ENCODE measurements at places on chromosomes 16 and 17. TPM values are rescaled to one million over a fixed set of nuclear protein-coding genes. Genes with fewer than 3 reads are reported as not detected.

DNA sequence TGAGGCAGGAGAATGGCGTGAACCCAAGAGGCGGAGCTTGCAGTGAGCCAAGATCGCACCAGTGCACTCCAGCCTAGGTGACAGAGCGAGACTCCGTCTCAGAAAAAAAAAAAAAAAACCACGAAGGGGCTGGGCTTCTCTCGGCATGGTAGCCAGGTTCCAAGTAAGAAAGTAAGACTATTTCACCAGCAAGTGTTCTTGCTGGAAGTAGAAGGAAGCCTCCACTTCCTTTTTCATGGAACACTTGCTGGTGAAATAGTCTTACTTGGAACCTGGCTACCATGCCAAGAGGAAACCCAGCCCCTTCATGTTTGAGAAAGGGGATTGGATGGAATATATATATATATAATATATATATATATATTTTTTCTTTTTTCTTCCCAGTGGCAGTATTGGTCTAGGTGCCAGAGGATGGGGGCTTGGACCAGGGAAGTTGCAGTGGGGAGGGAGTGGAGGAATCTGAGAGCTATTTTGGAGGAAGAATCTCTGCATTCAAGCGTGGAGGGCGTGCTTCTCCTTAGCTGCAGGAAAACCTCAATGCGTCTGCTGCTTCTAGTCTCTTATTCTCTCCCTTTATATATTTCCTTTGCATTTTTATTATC lies 7.2 kb upstream of the N4BP1 start:
- DNase-seq, result no peak

GRCh38 chr17:47622180-47622549 lies 27.6 kb upstream of the KPNB1 start:
- DNase-seq, result no peak

The ITGAX gene
- total RNA-seq, result not detected

DNA sequence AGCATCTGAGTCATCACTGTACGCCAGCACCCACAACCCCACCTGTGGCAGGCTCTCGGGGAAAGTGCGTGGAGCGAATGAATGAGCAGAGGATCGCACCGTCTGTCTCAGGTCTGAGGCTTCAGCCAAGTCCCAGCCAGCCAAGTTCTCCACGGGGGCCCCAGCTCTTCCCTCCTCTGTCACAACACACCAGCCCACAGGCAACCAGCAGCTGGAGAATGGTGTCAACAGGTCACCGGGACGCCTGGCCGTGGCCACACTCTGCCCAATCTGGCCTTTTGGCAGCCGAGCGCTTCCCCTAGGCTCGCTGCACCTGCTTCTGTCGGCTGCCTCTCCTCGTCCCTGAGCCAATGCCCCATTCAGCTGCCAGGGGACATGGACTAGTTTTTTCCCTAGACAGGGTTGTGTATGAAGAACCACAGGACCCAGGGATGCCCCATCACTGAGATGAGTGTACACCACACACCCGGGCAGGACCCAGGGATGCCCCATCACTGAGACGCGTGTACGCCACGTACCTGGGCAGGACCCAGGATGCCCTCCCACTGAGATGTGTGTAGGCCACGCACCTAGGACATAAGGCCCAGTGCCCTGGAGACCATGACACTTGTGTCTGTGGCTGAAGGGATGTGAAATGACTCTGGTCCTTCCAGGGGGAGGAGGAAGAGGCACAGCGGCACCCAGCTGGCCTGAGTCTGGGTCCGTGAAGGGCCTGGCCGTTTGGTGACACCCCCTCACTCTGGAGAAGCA lies 52.8 kb downstream of the ABR start:
- no peak for DNase-seq

The PLCD3 gene
- 98.4 TPM for total RNA-seq

Measured in HFFc6 (cell line).